Left lung (tissue), 14 donors: ENCODE measurements at places on chromosomes 1 and 21. TPM values are rescaled to one million over a fixed set of nuclear protein-coding genes. Genes with fewer than 3 reads are reported as not detected.

- peak; percentile 35 for DNase-seq
- H3K4me3 ChIP-seq: no peak overlapping the region
- no peaks in the 10 kb centered on the region for H3K36me3 ChIP-seq
- H3K27ac ChIP-seq: no peak overlapping the region
- H3K27me3 ChIP-seq: no peaks in the 10 kb centered on the region
- H3K4me1 ChIP-seq: peaks cover 17% of the 10 kb centered on the region
Observed at GRCh38 chr1:89489047-89489729, 35.4 kb upstream of the LRRC8B start.

DNA sequence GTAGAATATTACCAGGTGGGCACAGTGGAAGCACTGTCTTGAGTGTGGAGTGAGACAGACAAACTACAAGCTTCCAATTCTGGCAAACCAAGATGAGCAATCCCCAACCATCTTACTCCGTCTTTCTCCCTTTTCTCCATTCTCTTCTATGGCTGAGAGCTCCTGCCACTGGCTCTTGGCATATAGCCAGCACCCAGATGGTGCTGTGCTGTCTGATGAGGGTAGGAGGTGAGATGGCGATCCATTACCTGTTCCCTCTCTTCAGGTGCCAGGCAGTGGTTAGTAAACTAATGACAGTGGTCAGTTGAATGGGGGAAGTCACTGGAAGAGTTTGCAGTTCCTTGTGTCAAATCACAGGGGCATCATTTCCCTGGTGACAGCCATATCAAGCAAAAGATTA is 108.4 kb downstream of the FNBP1L start:
- DNase-seq: no peak
- no peak overlapping the region for H3K27ac ChIP-seq
- H3K4me1 ChIP-seq: peaks cover 48% of the 10 kb centered on the region

Gene C1orf185
- not detected for total RNA-seq

Gene OR2T33
- total RNA-seq: not detected

- DNase-seq: no peak
- H3K4me3 ChIP-seq: no peak overlapping the region
- no peaks in the 10 kb centered on the region for H3K27me3 ChIP-seq
- no peak overlapping the region for H3K27ac ChIP-seq
- no peaks in the 10 kb centered on the region for H3K4me1 ChIP-seq
Observed at GRCh38 chr1:109271458-109271857, 11.5 kb downstream of the PSRC1 start.

GRCh38 chr1:179126338-179127060 is 44.6 kb downstream of the TOR3A start:
- H3K4me1 ChIP-seq: peaks cover 46% of the 10 kb centered on the region
- no peaks in the 10 kb centered on the region for H3K36me3 ChIP-seq
- no peak overlapping the region for H3K4me3 ChIP-seq

DNA sequence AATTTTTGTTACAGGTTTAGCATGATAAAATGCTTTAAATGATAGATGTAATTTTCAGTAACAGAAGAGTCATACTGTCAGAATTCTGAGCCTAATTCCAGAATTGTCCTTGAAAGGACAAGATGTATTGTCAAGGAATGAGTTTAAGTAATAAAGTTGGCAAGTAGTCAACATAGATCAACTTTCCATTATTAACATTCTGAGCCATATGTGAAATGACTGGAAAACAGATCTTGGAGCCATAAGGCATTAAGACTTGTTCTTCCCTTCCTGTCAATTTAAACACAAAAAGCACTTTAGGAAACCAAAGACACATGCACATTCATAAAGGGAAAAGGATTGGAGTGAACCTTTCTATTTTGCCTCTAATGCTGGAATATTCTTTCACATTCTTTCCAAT is 107.0 kb downstream of the ODF2L start:
- no peaks in the 10 kb centered on the region for H3K36me3 ChIP-seq
- H3K27ac ChIP-seq: no peak overlapping the region
- no peak for DNase-seq
- no peak overlapping the region for H3K4me3 ChIP-seq
- no peaks in the 10 kb centered on the region for H3K27me3 ChIP-seq

GRCh38 chr1:170114906-170115305 is 30.9 kb upstream of the NTMT2 start:
- no peaks in the 10 kb centered on the region for H3K27me3 ChIP-seq
- no peaks in the 10 kb centered on the region for H3K36me3 ChIP-seq
